Activated CD4-positive, alpha-beta T cell treated with anti-CD3 and anti-CD28 coated beads, Interleukin-2, amount 50 U/mL, for 4 hours (primary cell): ENCODE measurements at places on chromosomes 7 and 10.

DNA sequence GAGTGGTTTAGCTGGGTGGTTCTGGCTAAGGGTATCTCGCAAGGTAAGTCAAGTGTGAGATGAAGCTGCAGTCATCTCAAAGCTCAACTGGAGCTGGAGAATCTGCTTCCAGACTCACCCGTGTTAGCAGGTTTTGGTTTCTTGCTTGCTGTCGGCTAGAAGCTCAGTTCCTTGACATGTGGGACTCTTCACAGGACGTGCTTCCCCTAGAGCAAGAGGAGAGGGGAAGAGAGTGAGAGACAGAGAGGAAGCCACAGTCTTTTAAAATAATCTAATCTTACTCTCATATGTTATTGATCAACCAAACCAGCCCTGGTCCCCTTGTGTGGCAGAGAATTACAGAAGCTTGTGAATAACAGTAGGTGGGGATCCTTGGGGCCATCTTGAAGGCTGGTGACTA, 199.5 kb downstream of the REEP3 start:
- DNase-seq = no peak

DNA sequence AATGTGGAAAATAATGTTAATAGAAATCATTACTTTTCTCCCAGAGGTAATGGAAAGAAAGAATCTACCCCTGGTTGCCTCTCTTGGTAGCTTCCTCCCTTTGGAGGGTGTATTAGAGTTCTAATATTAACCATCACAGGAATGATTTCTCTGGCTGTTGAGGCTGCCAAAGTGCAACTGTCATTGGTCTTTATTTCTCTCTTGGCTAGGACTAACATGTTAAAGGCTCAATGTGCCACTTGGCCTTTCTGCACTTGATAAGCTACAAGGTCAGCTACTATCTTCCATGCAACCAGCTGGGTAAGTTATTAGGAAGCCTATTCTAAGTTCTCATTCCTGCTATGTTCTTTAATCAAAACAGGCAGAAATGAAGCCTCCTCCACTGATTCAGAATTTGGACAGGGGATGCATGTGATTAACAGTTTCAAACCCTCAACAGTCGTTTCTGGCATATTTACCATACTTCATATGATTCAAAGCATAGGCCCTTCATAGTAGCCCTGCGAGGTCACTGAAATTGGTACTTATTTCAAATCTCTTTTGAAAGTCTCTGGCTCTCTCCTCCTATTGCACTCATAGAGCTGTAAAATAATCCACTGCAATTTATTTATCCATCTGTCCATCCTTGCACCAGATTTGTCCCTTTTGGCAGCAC, 645.0 kb downstream of the SORCS1 start:
- no peak for DNase-seq

GRCh38 chr7:118202061-118202460, 18.1 kb downstream of the LSM8 start:
- no peak for DNase-seq

- DNase-seq = no peak
Measured at GRCh38 chr10:104577861-104578521, 63.1 kb upstream of the SORCS3 start.

GRCh38 chr10:6647811-6648526, 67.9 kb upstream of the PRKCQ start:
- DNase-seq = peak; percentile 58

GRCh38 chr7:154592388-154592787, 410.5 kb downstream of the PAXIP1 start:
- no peak for DNase-seq

GRCh38 chr7:139798221-139798620, 20.4 kb upstream of the HIPK2 start:
- DNase-seq = no peak

DNA sequence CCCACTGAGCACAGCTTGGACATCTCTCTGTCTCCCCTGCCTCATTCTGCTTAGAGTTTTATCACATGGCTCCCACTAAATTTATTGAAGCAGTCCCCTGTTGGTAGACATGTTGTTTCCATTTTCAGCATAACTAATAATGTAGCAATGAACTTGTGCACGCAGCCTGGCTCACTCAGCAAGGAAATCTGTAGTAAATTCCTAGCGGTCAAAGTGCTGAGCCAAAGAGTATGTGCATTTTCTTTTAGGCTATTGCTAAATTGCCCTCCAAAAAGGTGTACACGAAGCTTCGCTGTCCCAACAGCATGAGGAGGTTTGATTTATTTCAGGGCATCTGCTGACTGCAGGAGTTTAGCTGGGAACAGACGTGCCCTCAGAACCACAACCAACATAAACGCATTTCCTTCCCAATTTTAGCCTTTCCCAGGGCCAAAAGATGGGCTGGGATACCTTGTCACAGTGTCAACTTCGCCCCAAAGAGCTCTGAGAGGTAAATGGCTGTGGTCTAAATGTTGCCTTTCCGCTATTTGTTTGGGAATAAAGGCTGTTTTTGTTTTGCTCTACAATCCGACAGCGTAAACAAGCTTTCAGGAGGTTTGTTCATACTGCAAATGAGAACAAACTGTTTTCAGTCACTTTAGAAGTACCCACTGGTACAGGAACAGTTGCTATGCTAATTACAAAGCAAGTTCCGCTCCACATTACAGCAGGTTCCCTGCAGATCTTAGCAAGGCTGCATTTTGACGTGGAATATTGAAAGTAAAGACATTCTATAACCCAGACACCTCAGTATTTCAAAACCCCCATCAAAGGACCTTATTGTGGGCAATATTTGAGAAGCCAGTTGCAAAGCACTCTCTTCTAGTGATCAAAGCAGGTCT, 16.8 kb downstream of the VSIR start:
- DNase-seq = no peak
